ENCODE measurements at places on chromosomes 13 and 19. TPM values are rescaled to one million over a fixed set of nuclear protein-coding genes. Genes with fewer than 3 reads are reported as not detected.

DNA sequence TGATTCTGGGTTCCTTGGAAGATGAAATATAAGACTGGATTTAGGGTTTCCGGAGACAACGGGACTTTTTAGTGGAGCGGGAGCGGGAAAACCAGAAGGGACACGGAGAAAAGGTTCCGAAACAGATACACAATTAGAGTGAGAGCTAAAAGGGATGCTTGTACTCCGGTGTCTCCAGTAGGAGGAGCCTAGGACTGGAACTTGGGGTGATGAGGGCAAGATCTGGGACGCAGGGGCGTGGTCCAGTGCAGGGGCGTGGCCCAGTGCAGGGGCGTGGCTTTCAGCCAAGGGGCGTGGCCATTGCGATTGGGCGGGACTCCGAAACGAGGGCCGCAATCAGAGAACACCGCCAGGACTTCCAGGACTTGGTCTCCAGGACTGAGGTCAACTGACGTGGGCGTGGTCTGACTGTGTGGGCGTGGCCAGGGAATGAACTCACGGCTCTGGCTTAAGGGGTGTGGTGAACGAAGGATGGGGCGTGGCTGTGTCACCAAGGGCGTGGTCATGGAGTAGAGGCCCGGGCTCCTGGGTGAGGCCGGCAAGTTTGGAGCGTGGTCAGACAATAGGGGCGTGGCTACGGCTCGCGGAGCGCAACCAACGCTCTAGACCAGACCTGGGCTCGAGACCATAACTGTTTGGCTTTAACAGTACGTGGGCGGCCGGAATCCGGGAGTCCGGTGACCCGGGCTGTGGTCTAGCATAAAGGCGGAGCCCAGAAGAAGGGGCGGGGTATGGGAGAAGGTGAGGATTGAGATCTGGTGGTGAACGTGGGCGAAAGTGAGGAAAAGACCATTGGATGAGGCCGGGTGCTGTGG, at the start of gene DKKL1:
Gene DKKL1 (plus strand): TSS at position 610 of the 815 bp plus-strand sequence. CDS start 122 bp downstream, at position 732.
- peak; percentile 100 for DNase-seq
- peak within 1 kb of the TSS; percentile 6 for H3K27ac ChIP-seq
- peak within 1 kb of the TSS; percentile 83 for H3K4me3 ChIP-seq
- peaks cover 11% of the 10 kb centered on the region for H3K4me1 ChIP-seq
- H3K36me3 ChIP-seq: peaks cover 6% of the 10 kb centered on the region

ZNF793 gene
- total RNA-seq: not detected

DNA sequence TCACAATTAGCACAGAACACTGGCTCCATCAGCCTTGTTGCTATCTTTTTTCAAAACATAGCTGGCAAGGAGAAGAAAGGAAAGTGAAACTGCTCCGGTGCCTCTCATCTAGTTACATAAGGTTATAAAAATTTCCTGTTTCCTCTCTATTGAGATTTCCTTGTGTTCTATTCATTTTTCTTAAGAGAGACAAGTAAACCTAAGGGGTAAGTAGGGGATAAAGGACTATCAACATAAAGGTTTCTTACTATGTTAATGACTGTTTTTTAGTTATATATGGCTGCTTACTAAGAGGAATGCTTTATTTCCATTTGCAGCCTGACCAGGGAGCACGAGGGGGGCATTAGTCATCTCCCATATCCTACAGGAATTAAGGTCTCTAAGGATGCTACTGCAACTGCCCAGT, 73.2 kb upstream of the MLNR start:
- H3K27ac ChIP-seq: no peak overlapping the region
- peaks cover 28% of the 10 kb centered on the region for H3K36me3 ChIP-seq
- no peaks in the 10 kb centered on the region for H3K4me1 ChIP-seq
- DNase-seq: no peak
- H3K27me3 ChIP-seq: no peaks in the 10 kb centered on the region

NLRP11 gene
- 0.23 TPM for total RNA-seq

DNA sequence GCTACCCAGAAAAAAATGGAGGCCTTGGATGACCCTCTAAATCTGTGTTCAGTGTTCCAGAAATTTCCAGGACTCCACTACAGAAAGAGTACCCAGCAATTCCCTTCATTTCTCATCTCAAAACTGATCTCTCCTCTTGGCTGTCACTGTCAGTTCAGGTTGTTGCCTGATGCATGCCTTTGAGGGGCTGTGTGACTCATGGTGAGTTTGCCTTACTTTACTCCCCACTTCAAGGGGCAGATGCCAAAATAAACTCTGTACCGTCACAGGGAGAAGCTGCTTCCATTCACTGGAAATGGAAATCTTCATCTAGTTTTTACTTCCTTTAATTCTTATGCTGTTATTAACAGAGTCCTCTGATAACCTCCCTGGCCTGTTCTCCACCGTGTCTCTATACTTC, 1075.0 kb downstream of the DIAPH3 start:
- no peaks in the 10 kb centered on the region for H3K36me3 ChIP-seq
- H3K4me1 ChIP-seq: no peaks in the 10 kb centered on the region
- no peaks in the 10 kb centered on the region for H3K27me3 ChIP-seq
- no peak overlapping the region for H3K4me3 ChIP-seq
- no peak overlapping the region for H3K27ac ChIP-seq

SIGLEC5 gene
- total RNA-seq: not detected

DNA sequence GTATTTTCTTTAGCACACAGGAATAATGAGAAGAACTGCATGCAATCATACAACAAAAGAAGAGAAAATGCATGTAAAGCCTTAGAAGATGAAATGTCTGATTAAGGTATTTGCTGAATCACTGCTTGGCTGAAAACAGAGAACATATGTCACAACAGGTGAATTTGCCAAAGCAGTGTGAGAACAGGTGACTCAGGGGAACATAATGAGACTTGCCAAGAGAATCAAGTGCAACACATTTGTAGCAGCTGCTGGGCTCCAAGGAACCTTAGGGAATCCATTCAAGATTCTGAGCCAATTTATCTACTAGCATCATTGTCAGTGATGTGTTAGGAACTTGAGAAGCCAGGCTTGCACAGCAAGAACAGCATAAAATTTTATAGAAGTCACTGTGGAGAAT, 273.1 kb downstream of the PCDH20 start:
- DNase-seq: peak; percentile 39
- no peaks in the 10 kb centered on the region for H3K36me3 ChIP-seq
- H3K27ac ChIP-seq: no peak overlapping the region
- no peaks in the 10 kb centered on the region for H3K27me3 ChIP-seq
- H3K4me1 ChIP-seq: no peaks in the 10 kb centered on the region
- no peak overlapping the region for H3K4me3 ChIP-seq

DNA sequence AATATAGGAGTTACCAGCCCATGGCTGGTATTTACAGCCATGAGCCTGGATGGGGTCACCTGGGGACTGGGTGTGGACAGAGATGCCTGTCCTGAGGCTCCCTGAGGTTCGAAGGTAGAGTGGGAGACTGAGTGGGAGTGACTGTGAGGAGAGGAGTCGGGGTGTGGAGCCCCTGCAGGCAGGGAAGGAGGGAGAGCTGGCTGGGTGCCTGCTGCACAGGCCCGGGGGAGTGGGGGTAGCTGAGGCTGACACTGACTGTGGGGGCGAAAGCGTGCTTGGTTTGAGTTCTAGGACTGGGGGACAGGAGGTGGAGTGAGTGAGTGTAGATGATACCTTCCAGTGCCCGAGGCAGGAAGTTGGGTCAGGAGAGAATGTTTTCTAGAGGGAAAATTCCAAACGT, 7.1 kb downstream of the RAB11B start:
- peaks cover 9% of the 10 kb centered on the region for H3K4me1 ChIP-seq
- H3K36me3 ChIP-seq: peaks cover 8% of the 10 kb centered on the region
- DNase-seq: no peak
- H3K27ac ChIP-seq: no peak overlapping the region

- no peak overlapping the region for H3K4me3 ChIP-seq
- H3K4me1 ChIP-seq: no peaks in the 10 kb centered on the region
- no peak overlapping the region for H3K27ac ChIP-seq
- no peaks in the 10 kb centered on the region for H3K27me3 ChIP-seq
- H3K36me3 ChIP-seq: peaks cover 3% of the 10 kb centered on the region
Measured at GRCh38 chr19:4363571-4364304, 20.4 kb downstream of the MPND start.

PDCD2L gene
- total RNA-seq: 31.5 TPM

GRCh38 chr13:32824675-32825074, 191.5 kb upstream of the KL start:
- H3K4me3 ChIP-seq: peak overlapping the region; percentile 37
- H3K4me1 ChIP-seq: peaks cover 45% of the 10 kb centered on the region
- DNase-seq: peak; percentile 95
- H3K27me3 ChIP-seq: no peaks in the 10 kb centered on the region
- peak overlapping the region; percentile 95 for H3K27ac ChIP-seq

FFAR2 gene
- total RNA-seq: not detected

PCDH17 gene
- 0.11 TPM for total RNA-seq

TMPRSS9 gene
- total RNA-seq: 0.17 TPM

DNA sequence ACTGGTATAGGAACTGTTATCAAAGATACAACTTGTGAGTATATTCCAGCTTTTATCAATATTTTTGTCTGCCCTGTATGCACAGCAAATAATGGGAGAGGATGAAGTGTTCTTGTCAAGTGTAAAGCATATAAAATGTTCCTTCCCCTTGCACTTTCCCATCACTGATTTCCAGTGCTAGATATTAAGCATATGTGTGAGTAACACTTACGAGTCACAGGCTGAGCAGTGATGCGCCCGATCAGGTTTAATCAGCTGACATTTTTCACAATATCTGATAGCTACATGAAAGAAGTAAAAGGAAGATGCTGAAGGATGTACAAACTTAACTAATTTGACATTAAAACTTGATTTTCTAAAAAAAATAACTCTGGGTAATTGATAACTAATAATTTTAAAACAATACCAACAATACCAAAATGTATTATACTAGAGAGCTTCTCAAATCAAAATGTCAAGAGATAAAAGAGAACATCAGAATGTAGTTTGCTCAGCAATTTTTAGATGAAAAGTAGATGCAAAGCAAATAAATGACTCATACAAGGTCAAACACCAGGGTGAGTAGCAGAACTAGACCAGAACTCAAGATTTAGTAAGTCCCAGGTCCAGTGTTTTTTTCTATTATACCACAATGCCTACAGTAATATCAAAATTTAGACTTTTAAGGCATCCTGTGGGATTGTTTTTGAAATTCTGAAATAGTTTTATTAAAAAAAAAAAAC, 56.4 kb downstream of the ZDHHC20 start:
- H3K4me3 ChIP-seq: no peak overlapping the region
- DNase-seq: peak; percentile 50
- H3K36me3 ChIP-seq: no peaks in the 10 kb centered on the region
- no peaks in the 10 kb centered on the region for H3K27me3 ChIP-seq
- H3K27ac ChIP-seq: peak overlapping the region; percentile 34
- H3K4me1 ChIP-seq: peaks cover 31% of the 10 kb centered on the region

DNA sequence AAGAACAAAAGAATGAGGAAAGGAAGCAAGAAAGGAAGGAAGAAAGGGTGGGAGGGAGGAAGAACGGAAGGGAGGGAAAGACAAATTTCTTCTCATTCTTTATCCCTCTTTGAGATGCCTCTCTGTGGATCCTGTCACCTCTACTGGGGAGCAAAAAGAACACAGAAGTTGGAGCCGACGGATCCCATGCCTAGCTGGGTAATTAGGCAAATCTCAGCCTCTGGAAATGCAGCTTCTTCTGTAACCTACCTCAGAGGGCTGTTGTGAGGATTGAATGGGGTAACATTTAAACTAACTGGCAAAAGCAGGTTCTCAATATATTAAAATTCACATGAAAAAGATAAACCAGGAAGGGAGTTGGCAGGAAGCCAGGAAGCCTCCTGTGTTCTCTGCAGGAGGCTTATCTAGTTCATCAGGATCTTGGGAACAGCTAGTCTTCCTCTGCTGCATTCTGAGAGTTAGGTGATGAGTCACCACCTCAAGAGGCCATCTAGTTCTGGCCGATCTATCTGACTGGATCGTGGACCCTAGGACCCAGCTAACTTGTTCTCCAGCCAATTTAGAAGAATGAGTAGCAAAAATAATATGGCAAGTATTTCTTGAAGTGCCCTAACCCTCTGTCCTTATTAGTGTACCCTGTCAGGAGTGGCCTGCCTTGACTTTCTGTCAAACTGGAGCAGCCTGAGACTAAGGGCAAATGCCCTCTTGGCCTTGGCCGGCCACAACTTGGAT, 15.2 kb upstream of the CPB2 start:
- peaks cover 4% of the 10 kb centered on the region for H3K4me1 ChIP-seq
- H3K4me3 ChIP-seq: no peak overlapping the region
- H3K27me3 ChIP-seq: no peaks in the 10 kb centered on the region
- no peaks in the 10 kb centered on the region for H3K36me3 ChIP-seq
- peak; percentile 56 for DNase-seq

GRCh38 chr13:79745081-79745480, 264.1 kb downstream of the NDFIP2 start:
- H3K36me3 ChIP-seq: no peaks in the 10 kb centered on the region
- no peaks in the 10 kb centered on the region for H3K4me1 ChIP-seq
- H3K4me3 ChIP-seq: no peak overlapping the region
- no peaks in the 10 kb centered on the region for H3K27me3 ChIP-seq

- no peak for DNase-seq
- H3K4me3 ChIP-seq: no peak overlapping the region
- no peaks in the 10 kb centered on the region for H3K4me1 ChIP-seq
- peaks cover 4% of the 10 kb centered on the region for H3K36me3 ChIP-seq
- H3K27me3 ChIP-seq: no peaks in the 10 kb centered on the region
- no peak overlapping the region for H3K27ac ChIP-seq
Measured at GRCh38 chr13:19685034-19685433, 51.6 kb downstream of the MPHOSPH8 start.

- H3K36me3 ChIP-seq: no peaks in the 10 kb centered on the region
- H3K27ac ChIP-seq: no peak overlapping the region
- no peak overlapping the region for H3K4me3 ChIP-seq
- no peaks in the 10 kb centered on the region for H3K27me3 ChIP-seq
- DNase-seq: no peak
Measured at GRCh38 chr19:55473225-55474012, 3.0 kb upstream of the ZNF628 start.

NKPD1 gene
- total RNA-seq: 1.1 TPM

PTPRS gene
- 106 TPM for total RNA-seq

ZNF578 gene
- not detected for total RNA-seq

DNA sequence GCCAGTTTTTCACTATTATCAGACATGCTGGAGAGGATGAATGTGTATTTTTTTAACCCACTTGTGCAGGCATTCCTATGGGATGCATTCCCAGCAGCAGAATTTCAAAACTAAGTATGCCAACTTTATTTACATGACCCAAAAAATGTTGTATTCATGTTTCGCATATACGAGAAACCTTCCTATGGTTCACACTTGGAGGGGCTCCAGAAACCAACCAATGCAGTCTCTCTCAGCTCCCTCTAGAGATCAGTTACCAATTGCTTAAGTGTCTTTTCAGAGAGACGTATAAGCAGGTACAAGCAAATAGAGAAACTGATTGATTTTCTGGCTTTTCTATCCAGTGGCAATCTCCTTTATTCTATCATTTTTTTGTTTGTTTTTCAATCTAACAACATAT, 5.5 kb upstream of the PTOV1 start:
- no peaks in the 10 kb centered on the region for H3K36me3 ChIP-seq
- H3K4me1 ChIP-seq: peaks cover 24% of the 10 kb centered on the region
- no peak for DNase-seq
- no peak overlapping the region for H3K4me3 ChIP-seq

GRCh38 chr13:99661791-99662190, 160.5 kb downstream of the TM9SF2 start:
- no peaks in the 10 kb centered on the region for H3K4me1 ChIP-seq
- H3K36me3 ChIP-seq: no peaks in the 10 kb centered on the region
- no peaks in the 10 kb centered on the region for H3K27me3 ChIP-seq
- no peak for DNase-seq
- H3K4me3 ChIP-seq: no peak overlapping the region
- H3K27ac ChIP-seq: no peak overlapping the region

Data from PC-3 (cell line).